Lower lobe of right lung (tissue), 2 donors: ENCODE measurements at places on chromosomes 4 and X. TPM values are rescaled to one million over a fixed set of nuclear protein-coding genes. Genes with fewer than 3 reads are reported as not detected.

- DNase-seq = no peak
- no peaks in the 10 kb centered on the region for H3K27me3 ChIP-seq
- H3K36me3 ChIP-seq = no peaks in the 10 kb centered on the region
- peak overlapping the region; percentile 90 for H3K27ac ChIP-seq
- H3K4me3 ChIP-seq = peak overlapping the region; percentile 77
- H3K4me1 ChIP-seq = peaks cover 10% of the 10 kb centered on the region
These were observed 848 bp downstream of the ACSL4 start for GRCh38 chrX:109732017-109732801.

The SOD3 gene
- 111 TPM for total RNA-seq

DNA sequence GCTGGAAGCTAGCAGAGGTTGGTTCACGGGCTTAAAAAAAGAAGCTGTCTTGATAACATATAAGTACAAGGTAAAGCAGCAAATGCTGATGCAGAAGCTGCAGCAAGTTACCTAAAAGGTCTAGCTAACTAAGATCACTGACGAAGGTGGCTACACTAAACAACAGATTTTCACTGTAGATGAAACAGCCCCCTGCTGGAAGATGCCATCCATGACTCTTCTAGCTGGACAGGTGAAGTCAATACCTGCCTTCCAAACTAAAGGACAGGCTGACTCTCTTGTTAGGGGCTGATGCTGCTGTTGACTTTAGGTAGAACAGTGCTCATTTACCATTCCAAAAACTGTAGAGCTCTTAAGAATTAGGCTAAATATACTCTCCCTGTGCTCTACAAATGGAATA lies 99.5 kb downstream of the FBXW7 start:
- no peak overlapping the region for H3K4me3 ChIP-seq
- H3K27me3 ChIP-seq = no peaks in the 10 kb centered on the region
- H3K36me3 ChIP-seq = no peaks in the 10 kb centered on the region
- H3K4me1 ChIP-seq = peaks cover 6% of the 10 kb centered on the region
- no peak for DNase-seq
- no peak overlapping the region for H3K27ac ChIP-seq

The GYG2 gene
- 1.3 TPM for total RNA-seq

DNA sequence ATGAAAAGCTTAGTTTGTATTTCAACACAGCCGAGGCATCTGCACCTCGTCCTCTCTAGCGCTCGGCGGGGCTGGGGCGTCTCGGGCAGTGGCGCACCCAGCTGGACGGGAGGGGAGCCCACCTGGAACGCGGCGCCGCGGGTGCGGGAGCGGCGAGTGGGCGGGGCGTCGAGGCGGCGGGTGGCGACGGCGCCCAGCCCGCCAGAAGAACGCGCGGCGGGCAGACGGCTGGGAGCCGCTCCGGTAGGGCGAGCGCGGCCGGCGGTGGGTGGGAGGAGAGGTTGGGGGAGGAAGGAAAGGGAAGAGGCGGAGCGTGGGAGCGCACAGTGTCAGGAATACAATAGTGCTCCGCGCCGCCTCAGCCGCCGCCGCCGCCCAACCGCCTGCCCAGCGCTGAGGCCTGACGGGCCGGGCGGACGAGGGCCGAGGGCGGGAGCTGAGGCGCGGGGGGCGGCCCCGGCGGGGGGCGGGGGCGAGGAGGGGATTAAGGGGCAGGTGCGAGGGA lies at the start of gene JADE3:
TSS of gene JADE3 (plus strand) at position 324 of the 505 bp plus-strand sequence. CDS start 72,474 bp downstream, outside the sequence.
- H3K4me1 ChIP-seq = no peaks in the 10 kb centered on the region
- H3K27me3 ChIP-seq = no peaks in the 10 kb centered on the region
- H3K27ac ChIP-seq = peak within 1 kb of the TSS; percentile 67
- H3K4me3 ChIP-seq = peak within 1 kb of the TSS; percentile 67

GRCh38 chr4:133969202-133969848 lies 232.3 kb downstream of the PABPC4L start:
- no peak overlapping the region for H3K4me3 ChIP-seq
- H3K27ac ChIP-seq = no peak overlapping the region
- H3K4me1 ChIP-seq = no peaks in the 10 kb centered on the region
- no peaks in the 10 kb centered on the region for H3K36me3 ChIP-seq
- H3K27me3 ChIP-seq = no peaks in the 10 kb centered on the region
- no peak for DNase-seq

DNA sequence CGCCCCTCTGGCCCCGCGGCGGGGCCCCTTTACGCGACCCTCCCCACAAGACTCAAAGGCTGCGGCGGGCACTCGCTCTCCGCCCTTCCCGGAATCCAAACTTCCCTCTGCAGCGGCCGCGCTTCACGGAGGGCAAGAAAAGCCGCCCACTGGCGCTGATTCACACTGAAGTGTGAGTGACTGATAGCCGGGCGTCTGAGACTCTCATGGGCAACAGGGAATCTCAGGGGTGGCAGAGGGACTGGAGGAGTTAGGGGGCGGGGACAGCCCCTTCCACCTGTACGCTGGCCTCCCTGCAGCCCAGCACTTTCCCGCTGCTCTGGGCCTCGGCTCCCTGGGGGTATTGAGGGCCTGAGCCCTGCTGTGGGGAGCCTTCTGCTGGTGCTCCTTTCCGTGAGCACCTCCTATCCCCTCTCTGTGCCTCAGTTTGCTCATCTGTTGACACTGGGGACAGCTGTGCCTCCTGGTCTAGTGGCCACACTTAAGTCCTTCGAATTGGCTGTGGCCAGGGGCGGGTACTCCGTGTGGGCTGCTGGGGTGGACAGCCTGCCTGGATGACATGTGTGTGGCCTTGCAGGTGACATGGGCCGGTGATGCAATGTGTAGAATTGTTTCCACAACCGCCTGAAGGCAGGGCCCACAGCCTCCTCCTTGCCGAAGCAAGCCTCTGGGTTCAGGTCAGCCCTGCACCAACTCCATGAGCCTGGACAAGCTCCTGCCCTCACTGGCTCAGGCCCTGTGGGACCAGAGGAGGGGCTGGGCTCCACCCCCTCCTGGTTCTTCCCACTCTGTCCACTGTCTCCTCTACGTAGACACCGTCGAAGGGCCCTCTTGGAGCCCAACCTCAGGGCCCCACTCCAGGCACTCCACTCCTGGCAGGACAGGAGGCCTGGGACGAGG lies 951 bp downstream of the SH3BP2 start:
- H3K27me3 ChIP-seq = no peaks in the 10 kb centered on the region
- DNase-seq = peak; percentile 79
- peak overlapping the region; percentile 87 for H3K27ac ChIP-seq
- H3K4me3 ChIP-seq = peak overlapping the region; percentile 72
- H3K4me1 ChIP-seq = peaks cover 73% of the 10 kb centered on the region

The ANKRD50 gene
- total RNA-seq = 22.5 TPM

DNA sequence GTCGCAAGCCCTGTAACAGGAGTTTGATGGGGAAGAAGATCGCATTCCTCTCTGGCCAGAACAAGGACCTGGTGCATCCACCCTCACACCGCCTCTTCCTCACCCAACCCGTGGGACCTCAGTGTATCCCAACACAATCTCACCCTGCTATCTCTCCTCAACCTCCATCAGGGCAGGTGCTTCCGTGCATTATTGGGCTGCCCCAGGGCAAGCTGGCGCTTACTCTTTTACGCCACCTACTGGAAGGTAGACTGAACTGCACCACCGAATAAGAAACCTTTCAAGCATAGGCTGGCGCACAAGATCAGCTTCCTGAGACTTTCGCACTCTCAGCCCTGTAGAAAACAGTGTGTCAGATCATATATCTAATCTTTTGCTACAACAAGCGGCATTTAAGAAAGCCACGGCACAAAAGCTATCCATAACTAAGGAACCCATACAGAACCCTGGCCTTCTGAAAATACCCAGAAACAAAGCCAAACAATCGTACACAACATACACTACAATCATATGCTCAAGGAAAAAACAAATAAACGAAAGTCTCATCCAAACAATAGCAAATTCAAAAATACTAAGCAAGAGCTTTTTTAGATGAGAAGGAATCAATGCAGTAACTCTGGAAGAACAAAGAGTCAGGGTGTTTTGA lies 209.3 kb downstream of the UGT8 start:
- no peak for DNase-seq
- H3K4me3 ChIP-seq = no peak overlapping the region
- no peaks in the 10 kb centered on the region for H3K27me3 ChIP-seq
- H3K36me3 ChIP-seq = no peaks in the 10 kb centered on the region

The PDGFC gene
- total RNA-seq = 30.6 TPM

The ASMT gene
- not detected for total RNA-seq

DNA sequence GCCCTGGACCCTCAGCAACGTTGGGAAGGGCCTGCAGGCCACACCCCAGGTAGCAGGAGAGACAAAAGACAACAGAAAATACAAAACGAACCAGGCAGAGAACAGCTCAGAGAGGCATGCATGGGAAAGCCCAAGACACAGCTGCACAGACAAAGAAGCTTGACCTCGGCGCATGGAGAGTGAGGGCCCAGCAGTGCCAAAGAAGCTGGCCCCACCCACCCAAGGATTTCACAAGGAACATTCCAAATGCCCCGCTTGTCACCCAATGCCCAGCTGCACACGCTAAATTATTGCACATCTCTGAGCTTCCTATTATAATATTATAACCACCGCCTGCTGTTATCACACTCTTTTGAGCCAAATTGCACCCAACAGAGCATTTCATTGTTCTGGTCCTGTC lies 147.7 kb upstream of the TBL1X start:
- H3K36me3 ChIP-seq = no peaks in the 10 kb centered on the region
- no peaks in the 10 kb centered on the region for H3K27me3 ChIP-seq
- DNase-seq = peak; percentile 50
